ENCODE measurements at places on chromosomes 2 and 18.

- no peak for DNase-seq
These were observed 259.4 kb upstream of the SPRED2 start for GRCh38 chr2:65691816-65692215.

DNA sequence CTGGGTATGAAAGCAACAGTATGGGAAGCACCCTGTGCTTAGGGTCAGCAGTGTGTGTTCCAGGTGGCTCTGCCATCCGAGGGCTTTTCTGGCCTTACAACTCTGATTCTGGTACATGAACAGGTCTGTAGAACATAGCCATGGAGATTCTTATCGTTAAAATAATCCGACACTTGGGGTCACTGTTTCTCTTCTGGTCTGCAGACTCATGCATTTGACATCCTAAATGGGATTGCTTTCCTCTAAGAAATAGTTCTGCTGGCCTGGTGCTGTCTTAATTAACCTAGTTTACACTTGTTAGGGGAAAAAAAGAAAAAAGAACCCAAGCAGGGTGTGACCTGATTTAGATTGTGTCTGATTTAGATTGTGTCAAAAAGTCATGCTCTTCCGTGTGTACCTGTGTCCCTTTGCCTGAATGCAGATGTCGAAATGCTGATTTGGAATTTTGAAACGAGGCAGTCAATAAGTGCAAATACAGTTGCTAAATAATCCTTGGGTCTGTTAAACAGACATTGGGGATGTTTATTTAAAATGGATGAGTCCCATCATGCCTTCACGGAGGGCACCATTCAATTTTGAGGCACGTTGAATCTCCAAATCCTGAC is 59.6 kb downstream of the TRPM8 start:
- DNase-seq = peak; percentile 71

DNA sequence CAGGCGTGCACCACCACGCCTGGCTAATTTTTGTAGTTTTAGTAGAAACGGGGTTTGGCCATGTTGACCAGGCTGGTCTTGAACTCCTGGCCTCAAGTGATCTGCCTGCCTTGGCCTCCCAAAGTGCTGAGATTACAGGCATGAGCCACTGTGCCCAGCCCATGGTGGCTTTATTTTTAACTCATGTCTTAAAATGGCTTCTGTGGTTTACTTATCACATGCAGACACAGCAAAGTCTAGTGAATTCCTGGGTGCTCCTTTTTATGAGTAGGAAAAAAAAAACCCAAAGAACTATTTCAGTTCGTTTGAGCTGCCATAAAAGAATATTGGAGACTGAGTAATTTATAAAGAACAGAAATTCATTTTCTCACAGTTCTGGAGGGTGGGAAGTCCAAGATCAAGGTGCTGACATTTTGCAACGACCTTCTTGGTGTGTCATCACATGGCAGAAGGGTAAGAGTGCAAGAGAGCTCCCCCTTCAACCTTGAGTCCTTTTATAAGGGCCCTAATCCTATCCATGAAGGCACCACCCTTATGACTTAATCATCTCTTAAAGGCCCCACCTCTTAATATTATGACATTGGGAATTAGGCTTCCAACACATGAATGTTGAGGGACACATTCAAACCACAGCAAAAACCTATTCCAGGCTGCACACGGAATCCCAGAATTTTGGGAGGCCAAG is 12.6 kb upstream of the REL start:
- no peak for DNase-seq

DNA sequence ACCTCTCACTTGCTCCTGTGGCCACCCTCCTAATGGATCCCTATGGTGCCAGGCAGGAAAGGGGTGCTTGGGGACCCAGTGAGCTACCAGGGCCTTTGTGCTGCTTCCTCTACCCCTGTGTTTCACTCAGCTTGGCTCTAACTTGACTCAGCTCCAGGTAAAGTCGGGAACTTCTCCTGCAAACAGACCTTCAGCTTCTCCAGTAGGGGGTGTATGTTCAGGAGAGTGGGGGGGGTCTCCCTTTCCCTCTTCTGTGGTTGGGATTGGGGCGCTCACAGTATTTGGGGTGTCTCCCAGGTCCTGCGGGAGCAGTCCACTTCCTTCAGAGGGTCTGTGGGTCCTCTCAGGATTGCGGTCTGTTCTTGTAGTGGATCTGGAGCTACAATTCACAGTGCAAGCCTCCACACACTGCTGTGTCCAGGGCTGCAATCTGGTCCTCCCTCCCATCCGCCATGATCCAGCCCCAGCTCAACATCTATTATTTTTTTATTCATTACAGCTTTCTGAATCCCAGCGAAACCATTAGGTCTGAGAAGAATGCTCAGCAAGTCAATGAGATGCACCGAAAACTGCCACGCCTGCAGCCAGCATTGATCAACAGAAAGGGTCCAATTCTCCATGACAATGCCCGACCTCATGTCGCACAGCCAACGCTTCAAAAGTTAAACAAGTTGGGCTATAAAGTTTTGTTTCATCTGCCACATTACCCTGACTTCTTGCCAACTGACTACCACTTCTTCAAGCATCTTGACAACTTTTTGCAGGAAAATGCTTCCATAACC is 26.4 kb upstream of the SAP130 start:
- no peak for DNase-seq

- no peak for DNase-seq
These were observed 35.9 kb downstream of the MYO1B start for GRCh38 chr2:191280834-191281756.

DNA sequence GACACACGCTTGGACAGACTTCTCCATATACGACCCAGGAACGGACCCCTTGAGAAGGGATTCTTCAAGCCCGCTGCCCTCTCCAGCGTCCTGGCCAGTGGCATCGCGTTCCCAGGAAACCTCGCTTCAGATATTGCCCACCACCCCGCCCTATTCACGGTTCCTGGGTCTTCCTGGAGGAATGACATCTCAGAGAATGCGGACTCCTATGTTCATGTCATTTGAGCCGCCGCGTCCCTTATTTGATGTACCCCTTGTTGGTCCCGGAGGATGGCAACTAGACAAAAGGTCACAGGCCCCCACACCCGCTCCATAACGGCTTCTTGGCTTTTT is 588 bp upstream of the CCDC93 start:
- no peak for DNase-seq

DNA sequence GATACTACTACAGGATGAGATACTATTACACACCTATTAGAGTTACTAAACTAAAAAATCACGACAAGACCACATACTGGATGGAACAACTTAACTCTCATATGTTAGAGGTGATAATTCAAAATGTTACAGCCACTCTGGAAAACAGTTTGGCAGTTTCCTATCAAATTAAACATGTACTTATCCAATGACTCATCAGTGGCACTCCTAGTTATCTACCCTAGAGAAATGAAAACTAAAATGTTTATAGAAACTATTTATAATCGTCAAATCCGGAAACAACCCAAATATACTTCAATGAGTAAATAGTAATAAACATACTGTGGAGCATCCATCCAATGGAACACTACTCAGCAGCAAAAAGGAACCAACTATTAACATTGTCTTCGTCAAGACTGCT is 137.0 kb upstream of the RBBP8 start:
- no peak for DNase-seq

GRCh38 chr2:208285853-208286252 is 19.8 kb downstream of the PIKFYVE start:
- DNase-seq = no peak

DNA sequence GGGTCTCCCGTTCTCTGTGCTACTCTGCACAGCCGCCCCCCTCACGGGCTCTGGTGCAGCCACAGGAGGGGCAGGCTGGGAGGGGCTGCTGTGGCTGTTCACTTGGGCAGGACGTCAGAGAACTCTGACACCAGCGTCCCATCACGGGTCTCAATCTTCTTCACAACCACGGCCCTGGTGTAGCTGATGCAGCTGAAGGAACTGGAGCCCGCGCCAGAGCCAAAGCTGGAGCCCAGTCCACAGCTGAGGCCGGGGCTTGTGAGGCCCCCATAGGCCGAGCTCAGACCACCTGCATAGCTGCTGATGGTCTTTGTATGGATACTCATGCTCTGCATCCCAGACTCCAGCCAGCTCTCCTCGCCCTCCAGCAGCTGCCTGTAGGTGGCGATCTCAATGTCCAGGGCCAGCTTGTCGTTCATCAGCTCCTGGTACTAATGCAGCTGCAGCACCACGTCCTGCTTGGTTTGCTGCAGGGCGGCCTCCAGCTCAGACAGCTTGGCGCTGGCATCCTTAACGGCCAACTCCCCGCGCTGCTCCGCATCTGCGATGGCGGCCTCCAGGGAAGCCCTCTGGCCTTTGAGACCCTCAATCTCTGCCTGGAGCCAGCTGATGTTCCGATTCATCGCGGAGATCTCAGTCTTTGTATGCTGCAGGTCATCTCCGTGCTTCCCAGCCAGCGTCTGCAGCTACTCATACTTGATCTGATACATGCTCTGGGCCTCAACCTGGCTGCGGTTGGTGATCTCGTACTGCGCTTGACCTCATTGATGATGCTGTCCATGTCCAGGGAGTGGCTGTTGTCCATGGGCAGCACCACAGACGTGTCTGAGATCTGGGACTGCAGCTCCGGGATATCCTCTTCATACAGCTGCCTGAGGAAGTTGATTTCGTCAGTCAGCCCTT is 7.4 kb upstream of the DUSP19 start:
- DNase-seq = no peak

- peak; percentile 71 for DNase-seq
These were observed 64.2 kb downstream of the RBMS1 start for GRCh38 chr2:160429248-160430000.

GRCh38 chr18:33440060-33441043 is at the start of gene CCDC178:
Gene CCDC178, minus strand, starts transcription at chr18:33440721. Its CDS starts 28,633 bp downstream, at chr18:33412088.
- DNase-seq = peak; percentile 70

DNA sequence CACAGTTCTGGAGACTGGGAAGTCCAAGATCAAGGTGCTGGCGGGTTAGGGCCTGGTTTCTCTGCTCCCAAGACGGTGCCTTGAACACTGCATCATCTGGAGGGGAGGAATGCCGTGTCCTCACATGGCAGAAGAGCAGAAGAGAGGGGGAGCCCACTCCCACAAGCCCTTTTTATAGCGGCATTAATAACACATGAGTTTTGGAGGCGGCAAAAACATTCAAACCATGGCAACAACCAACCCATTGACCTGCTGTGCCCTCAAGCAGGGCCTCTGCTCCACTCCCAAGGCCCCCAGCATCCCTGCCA is 62.0 kb downstream of the SMAD7 start:
- DNase-seq = no peak

DNA sequence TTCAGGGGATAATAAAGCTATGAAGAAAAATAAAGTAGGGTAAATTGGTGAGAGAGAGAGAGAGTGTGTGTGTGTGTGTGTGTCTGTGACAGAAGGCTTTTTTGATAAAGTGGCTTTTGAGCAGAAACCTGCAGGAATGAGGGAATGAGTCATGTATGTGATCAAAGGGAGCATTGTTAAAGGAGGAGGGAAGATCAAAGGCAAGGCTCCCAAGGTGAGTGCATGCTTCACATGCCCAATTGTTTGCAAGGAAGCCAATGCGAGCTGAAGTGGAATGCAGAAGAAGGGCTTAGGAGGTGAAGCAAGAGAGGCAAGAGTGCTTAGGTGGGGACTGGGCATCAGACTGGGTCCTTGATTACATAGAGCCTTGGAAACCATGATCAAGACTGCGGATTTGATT is 96.8 kb downstream of the DNAH6 start:
- no peak for DNase-seq

DNA sequence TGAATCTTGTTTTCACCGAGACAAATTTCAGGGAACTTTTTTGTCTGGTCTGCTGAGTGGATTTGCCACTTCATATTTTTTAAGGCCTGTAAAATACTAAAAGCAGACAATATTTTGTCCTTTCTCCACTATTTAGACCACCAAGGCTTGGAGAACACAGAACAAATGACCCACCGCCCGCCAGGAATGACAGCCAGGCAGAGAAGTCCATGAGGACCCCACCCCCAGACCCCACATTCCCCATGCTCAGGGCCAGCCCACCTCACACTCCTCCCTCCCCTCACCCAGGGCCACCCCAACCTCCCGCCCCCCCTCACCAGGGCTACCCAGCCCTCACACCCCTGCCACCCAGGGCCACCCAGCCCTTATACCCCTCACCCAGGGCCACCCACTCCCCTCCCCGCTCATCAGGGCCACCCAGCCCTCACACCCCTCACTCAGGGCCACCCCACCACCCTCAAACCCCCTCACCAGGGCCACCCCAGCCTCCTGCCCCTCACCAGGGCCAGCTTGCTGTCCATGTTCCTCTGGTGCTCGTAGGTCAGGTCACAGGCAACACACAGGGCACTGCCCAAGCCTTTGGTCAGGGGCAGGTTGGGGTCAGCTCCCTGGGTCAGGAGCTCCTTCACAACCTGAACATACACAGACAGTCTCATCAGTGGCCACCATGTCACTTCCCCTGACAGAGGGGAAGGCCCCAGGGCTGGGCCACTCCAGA is 50.6 kb downstream of the ANKMY1 start:
- DNase-seq = no peak

- no peak for DNase-seq
These were observed 69.2 kb downstream of the RNF152 start for GRCh38 chr18:61823595-61823994.

DNA sequence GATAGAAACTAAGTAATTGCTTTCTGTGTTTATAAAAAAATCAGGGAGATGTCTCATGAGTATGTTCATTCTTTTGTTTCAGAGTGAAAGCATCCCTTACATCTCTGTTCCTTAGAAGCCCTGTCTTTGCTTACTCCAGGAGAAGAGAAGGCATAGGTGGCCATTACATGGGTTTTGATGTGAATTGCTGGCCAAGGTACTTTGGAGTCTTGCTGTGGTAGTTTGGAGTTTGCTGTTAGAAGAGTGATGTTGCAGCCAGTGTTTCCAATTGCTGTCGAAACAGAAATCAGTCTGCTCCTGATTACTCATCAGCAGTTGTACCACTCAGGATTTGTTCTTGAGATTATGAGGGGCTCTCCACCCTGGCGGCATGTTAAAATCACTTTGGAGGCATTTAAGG is 97.8 kb upstream of the KLHL14 start:
- no peak for DNase-seq

DNA sequence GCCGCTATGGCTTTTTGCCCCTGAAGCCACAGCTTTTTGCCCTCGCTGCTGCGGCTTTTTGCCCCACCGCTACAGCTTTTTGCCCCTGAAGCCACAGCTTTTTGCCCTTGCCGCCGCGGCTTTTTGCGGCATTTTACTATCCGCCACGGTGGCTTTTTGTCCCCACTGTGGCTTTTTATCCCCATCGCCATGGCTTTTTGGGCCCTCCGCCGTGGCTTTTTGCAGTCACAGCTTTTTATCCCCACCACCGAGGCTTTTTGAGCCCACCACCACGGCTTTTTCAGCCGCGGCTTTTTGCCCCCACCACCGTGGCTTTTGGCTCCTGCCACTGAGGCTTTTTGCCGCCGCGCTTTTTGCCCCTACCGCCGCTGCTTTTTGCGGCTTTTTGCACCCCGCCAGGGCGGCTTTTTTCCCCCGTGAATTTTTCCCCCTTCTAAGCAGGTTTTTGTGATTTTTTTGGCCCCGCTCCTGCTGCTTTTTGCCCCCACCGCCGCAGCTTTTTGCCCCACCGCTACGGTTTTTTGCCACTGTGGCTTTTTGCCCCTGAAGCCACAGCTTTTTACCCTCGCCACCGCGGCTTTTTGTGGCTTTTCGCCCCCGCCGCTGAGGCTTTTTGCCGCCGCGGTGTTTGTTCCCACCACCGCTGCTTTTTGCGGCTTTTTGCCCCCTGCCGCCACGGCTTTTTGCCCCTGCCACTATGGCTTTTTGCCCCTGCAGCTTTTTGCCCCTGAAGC is 2797.2 kb upstream of the TEKT4 start:
- DNase-seq = no peak

GRCh38 chr2:159096901-159097300 is 128.5 kb downstream of the TANC1 start:
- DNase-seq = no peak

All from NCI-H2171 treated with DMSO at 0.1 percent for 48 hours (cell line).